Activated CD8-positive, alpha-beta T cell treated with anti-CD3 and anti-CD28 coated beads, Interleukin-2, amount 10 ng/mL, durations not matched to agents 7 days and 5 days (primary cell): ENCODE measurements at places on chromosomes 6 and 20.

DNA sequence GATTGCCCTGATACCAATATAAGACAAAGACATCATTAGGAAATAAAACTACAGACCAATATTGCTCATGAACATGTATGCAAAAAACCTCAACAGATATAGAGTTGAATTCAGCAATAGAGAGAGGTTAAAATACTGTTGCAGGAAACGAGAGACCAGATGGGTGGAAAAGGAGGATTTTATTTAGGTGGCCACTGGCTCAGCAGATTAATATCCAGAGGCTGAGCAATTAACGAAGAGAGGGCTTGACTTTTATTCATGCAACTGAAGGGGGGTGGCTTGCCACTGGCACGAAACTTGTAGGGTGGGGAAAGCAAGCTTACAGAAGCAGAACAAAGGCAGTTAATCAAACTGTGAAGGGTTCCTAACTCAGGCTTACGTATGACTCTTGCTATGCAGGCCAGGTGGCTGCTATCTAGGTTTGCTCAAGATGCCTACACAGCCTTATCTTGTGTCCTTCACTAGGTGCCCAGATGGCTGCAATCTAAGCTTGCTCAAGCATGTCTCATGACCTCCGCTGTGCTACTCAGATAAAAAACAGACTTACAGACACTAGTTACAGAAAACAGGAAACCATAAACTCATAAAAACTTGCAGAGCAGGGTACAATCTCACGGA lies 126.4 kb downstream of the MMUT start:
- DNase-seq, result no peak

- DNase-seq, result no peak
Observed at GRCh38 chr6:44119704-44120262, 7.5 kb downstream of the MRPL14 start.

DNA sequence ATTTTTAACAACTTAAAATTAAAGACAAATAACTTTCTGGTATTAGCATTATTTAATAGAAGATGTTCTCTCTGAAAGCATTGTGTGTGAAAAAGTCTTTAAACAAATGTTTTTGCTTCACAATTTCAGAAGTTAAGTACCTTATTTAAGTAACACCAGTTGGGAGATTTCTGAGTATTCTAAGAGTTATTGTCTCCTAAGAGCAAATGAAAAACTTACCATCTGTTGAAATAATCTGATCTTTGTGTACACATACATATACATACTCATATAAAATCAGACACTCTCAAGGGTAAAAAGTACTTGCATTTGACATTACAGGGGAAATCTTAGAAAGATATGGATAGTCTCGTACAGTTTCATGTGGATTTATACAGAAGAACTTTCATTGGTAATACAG lies 2.4 kb downstream of the BTBD3 start:
- DNase-seq, result no peak

- no peak for DNase-seq
Observed at GRCh38 chr6:128135325-128135724, 234.5 kb upstream of the THEMIS start.

DNA sequence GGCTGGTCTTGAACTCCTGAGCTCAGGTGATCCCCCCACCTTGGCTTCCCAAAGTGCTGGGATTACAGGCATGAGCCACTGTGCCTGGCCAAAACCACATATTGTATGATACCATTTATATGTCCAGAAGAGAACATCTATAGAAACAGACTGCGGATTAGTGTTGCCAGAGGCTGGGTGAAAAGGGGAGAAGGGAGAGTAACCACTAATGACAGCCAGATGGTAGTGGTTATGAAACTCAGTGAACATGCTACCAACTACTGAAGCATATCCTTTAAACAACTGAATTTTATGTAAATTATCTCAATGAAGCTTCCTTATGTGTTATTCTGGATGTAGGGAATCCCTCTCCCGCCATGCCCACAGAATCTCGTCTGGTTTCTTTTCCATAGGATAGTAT lies 15.7 kb downstream of the SLC23A2 start:
- no peak for DNase-seq

- DNase-seq, result no peak
Observed at GRCh38 chr6:90365002-90365401, 68.4 kb upstream of the BACH2 start.

- no peak for DNase-seq
Observed at GRCh38 chr20:17782768-17783167, 83.0 kb downstream of the BANF2 start.

- peak; percentile 58 for DNase-seq
Observed at GRCh38 chr20:35773154-35773751, 1.4 kb downstream of the PHF20 start.

DNA sequence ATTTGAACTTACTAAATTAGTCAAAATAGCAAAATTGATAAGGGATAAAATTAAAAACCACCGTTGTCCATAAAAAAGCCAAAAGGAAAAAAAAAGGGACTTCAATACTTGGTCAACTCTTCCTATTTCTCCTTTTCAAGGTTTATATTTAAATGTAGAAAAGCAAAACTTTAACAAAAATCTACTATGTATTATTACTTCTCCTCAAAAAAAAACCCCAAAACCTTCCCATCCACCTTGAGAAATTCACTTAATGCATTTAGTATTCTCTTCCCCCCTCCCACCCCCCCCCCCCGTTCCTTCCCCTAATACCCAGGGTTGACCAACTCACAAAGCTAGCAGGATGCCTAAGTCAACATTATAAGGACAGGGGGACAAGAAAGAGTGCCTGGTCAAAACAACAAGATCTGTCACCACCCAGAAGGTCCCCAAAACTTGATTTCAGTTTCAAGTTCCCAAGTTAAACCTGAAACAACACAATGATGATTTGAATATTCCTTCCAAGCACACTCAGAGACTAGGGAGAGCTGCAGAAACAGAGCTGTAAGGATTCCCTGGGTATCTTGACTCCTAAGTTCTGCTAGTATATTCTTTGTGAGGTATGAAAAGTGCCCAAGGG lies 14.6 kb downstream of the GMDS start:
- DNase-seq, result no peak

GRCh38 chr6:166365221-166365620 lies 17.5 kb downstream of the MPC1 start:
- no peak for DNase-seq

GRCh38 chr6:71259888-71260604 lies 28.6 kb upstream of the OGFRL1 start:
- no peak for DNase-seq

DNA sequence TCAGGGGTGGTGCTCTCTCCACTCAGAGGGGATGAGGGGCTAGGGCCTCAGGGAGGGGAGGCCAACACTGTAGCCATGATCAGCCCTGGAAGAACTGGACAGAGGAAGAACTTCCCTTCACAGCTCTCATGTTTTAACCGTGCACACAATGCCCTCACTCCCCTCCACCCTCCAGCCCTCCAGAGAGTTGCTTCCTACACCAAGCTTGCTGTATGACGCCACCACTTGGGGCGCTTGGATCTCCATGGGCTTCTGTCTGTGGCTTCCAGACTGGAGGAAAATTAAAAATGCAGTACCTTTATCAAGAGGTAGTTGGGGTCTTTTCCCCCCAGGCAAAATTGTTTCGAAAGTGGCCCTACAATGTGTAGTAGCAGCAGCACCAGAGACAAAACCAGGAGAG lies 48.4 kb downstream of the ARHGAP40 start:
- no peak for DNase-seq

DNA sequence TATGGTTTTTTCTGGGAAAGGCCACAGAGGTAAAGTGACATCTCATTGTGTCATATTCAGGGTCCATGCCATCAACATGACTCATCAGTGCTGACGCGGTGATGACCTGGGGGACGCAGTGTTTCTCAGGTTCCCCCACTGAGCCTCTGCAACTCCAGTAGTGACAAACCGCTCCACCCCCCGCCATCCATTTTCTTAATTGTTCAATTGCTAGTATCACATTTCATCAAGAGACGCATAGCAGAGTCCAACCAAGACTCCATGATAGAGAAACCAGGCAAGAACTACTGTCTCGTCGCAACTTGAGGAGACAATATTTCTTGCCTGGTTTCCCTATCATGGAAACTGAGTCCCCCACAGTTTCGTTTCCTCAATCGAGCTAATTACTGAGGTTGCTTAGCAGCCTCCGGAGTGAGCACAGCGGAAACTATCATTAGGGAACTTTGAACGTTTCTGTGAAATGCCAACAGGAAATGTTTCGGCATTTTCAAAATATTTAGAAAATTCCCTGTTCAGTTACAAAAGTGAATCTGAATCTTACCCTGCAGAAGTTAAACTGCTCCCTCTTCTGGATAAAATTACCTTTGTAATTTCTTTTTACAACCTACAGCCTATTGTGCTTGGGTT lies 12.2 kb upstream of the SERPINB1 start:
- peak; percentile 87 for DNase-seq

DNA sequence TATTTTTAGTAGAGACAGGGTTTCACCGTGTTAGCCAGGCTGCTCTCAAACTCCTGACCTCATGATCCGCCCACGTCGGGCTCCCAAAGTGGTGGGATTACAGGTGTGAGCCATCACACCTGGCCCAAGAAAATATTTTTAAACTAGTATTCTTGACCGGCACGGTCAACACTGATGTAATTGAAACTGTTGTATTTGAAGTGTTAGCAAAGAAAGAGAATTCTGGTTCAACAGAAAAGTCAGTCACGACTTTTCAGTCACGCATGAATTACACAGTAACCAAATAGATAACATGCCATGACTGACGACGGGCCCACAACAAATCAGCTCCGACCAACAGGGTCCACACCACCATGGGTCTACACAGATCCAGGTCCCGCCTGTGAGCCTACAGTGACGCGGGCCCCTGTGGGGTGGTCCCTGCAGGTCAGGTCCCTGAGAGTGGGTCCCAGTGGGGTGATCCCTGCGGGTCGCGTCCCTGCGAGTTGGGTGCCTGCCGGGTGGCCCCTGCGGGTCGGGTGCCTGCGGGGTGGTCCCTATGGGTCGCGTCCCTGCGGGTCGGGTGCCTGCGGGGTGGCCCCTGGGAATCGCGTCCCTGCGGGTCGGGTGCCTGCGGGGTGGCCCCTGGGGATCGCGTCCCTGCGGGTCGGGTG lies 1.0 kb downstream of the GMEB2 start:
- DNase-seq, result no peak

GRCh38 chr20:14383335-14383734 lies 45.9 kb upstream of the FLRT3 start:
- DNase-seq, result no peak

- DNase-seq, result no peak
Observed at GRCh38 chr6:99629293-99629692, 22.7 kb downstream of the PRDM13 start.

- no peak for DNase-seq
Observed at GRCh38 chr6:165762125-165762524, 99.1 kb upstream of the PDE10A start.
